ENCODE measurements at places on chromosomes 16 and 17. TPM values are rescaled to one million over a fixed set of nuclear protein-coding genes. Genes with fewer than 3 reads are reported as not detected.

DNA sequence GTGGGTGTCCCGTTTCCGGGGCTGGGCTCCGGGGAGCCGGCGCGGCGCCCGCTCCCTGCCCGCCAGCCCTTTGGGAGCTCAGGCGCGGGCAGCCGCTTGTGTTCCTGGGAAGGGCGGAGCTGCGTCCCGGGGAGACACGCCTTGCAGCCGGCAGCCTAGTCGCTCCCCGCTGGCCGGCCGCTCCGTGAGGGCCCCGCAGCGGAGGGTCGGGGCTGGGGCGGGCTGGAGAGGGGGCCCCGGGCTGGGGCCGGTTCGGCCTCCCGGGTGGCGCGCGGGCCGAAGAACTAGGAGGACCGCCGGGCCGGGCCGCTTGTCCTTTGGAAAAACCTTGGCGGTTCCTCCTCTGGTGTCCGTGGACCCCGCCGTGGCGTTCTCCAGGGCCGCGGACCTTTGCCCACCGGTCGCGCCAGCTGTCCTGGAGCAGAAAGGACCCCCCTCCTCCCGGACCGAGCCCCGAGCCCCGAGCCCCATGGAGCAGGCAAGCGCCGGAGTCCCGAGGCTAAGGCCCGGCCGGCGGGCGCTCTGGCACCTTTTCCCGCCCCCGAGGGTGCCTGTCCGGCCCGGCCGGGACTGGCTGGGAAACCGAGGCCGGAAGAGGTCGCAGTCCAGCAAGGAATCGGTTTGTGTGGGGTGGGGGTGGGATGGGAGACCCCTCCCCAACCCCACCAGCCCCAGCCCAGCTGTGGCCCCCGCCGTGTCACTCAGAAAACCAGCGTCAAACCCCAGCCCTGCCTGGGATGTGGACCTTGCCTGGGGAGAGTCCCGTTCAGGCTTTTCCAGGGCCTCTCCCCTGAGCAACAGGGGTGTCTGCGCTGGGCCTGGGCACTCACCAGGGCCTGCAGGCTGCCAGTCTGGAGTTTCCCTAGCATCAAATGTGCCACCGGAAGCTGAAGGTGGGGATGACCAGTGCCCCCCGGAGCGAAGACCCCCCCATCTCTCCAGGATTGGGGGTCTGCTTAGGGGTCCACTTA lies 6.8 kb upstream of the TBC1D3B start:
- peak; percentile 88 for DNase-seq

- no peak for DNase-seq
Observed at GRCh38 chr16:28212532-28212873, 738 bp upstream of the XPO6 start.

GRCh38 chr16:12572316-12572985 lies 231.2 kb downstream of the CPPED1 start:
- no peak for DNase-seq

GRCh38 chr17:75571197-75571884 lies 16.3 kb upstream of the MYO15B start:
- DNase-seq: no peak

- no peak for DNase-seq
Observed at GRCh38 chr16:27698746-27699145, 148.8 kb downstream of the KATNIP start.

DNA sequence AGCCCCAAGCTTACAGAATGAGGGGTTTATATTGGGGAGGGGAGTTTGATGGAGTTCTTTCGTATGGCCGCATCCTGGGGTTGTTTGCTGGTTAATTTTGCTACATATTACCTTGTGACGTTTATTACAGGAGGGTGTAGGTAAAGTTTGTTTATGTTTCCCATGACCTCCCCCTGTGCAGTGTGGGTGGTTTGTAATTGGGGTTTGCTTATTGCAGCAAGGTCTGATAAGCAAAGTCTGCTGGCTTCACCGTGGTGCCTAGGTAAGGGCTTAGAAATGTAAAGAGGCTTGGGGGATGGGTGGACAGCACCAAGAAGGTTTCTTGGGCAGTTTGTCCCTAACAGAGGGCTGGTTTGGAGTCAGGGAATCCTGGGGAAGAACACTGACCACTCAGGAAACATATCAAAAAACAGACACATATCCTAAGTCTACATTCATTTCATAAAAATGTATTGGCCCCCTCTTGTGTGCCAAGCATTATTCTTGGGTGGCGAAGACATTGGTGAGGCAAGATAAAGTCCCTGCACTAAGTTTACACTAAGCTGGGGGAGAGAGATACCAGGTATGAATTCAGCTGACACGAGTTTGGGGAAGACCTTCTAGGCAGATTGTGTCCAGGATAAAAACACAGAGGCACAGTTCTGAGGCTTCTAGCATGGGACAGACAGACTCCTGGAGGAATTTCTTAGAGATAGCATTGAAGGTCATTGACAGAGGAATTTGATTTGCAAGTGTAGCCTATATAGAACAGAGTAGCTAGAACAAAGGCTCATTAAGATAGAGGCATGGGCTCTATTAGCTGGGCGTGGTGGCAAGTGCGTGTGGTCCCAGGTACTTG lies 9.5 kb downstream of the ZNF764 start:
- DNase-seq: no peak

- DNase-seq: no peak
Observed at GRCh38 chr17:39443326-39443725, 7.7 kb downstream of the MED1 start.

DNA sequence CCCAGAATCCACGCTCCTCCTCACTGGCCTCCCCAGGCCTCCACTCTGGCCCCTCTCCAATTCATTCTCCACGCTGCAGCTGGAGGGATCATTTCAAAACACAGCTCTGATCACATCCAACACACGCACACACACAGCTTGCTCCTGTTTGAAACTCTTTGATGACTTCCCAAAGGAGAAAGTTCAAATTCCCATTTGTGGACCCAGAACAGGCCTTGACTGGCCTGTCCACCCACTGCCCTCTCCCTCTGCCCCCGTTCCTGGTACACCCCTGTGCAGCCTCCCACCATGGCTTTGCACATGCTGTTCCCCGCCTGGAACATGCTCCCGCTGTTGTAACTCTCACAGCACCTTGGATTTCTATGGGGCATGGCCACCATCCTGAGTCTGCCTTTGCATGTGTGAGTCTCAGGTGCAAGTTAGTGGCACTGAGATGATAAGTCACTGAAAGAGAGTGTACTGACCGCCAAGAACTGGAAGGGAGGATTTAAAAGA lies 100.0 kb downstream of the GSG1L start:
- DNase-seq: no peak

The PRSS21 gene
- total RNA-seq: not detected

The GRB7 gene
- total RNA-seq: 2.7 TPM

The ITGAD gene
- not detected for total RNA-seq

The CLEC18C gene
- not detected for total RNA-seq

Data from right cardiac atrium (tissue), 5 donors.